ENCODE measurements at places on chromosomes 12 and 14. TPM values are rescaled to one million over a fixed set of nuclear protein-coding genes. Genes with fewer than 3 reads are reported as not detected.

The ADGRD1 gene
- total RNA-seq = 4.1 TPM

The ACSM4 gene
- total RNA-seq = not detected

The TUNAR gene
- 0.48 TPM for total RNA-seq

The NAP1L1 gene
- 195 TPM for total RNA-seq

The CCDC77 gene
- 4.6 TPM for total RNA-seq

The NOS1 gene
- total RNA-seq = 1.9 TPM

The KLRG1 gene
- total RNA-seq = 12.3 TPM

The MANSC4 gene
- 3.9 TPM for total RNA-seq

The SDS gene
- total RNA-seq = 2.4 TPM

The FAM90A1 gene
- total RNA-seq = not detected
